ENCODE measurements at places on chromosomes 11 and 22.

- peak; percentile 77 for DNase-seq
Measured at GRCh38 chr11:62611705-62612365, 740 bp downstream of the EML3 start.

DNA sequence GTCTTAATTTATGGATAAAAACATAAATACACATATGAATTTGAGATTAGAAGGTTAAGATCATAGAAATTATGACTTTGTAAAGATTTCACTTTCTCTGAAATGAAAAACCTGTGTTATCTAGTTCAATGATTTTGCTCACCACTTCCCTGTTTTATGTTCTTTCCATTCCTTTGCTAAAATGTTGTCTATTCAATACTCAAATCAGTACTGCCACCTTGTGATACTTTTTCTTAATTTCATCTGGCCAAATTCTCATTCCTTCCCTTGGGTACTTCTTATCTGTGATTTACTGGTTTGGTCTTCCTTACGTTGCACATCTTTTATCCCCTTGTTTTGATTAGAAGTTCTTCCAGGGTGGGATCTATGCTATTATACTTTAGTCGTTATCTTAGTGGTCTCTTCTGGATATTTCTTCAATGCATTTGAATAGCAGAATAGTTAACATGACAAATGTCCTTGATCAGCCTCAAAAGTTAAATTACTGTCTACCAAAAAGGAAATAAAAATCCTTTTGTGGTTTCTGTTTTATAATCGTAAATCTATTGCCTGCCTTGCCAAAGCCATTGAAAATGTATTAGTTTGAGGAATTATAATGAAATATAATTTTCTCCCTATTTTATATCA is 197.0 kb downstream of the PGR start:
- DNase-seq: peak; percentile 56

DNA sequence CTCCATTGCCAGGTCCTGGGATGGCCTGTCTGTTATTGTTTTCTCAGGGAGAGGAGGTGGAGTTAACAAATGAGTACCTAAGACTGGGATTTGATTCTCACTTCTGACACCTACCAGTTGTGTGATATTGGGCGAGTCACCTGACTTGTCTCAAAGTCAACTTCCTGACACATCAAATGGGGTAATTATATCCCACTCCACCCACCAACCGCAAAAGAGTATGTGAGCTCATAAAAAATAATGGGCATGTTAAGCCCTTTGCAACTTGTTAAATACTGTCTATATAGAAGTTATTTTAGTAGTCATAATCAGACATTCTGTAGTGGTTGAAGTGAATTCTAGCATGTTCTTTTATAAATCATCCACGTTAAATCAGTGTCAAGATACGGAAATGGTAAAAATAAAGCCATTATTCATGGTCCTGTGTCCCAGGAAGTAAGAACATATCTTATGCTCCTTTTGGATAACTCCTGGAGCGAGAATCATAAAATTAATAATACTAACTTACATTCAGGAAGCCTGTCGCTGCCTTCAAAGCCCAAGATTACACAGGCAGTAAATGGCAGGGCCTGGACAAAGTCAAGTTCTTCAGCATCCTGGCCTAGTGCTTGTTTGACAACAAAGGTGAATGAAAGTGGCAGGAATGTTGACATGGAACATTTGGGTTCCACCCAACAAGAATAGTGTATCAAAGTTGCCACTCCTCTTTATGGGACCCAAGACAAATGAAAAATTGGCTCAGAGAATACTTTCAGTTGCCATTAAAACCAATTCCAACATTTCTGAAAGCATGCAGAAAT is 54.3 kb downstream of the SYTL2 start:
- no peak for DNase-seq

GRCh38 chr22:49112661-49113626 is 714.7 kb downstream of the BRD1 start:
- DNase-seq: no peak

GRCh38 chr22:45212992-45213751 is 27.5 kb downstream of the KIAA0930 start:
- DNase-seq: peak; percentile 66

DNA sequence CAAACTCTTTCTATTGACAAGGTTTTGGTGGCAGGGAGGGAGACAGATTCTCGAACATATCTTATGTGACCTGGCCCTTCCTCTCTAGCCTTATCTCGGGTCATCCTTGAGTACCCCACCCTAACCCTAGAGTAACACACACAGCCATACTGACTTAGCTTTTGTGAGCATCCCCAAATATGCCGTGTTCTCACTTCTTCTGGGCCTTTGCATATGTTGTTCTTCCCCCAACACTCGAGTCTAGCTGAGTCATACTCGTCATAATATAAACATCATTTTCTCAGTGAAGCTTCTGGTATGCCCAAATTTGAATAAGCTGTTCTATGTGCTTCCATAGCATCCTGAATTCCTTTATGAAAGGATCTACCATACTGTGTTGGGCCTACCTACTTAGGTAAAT is 8.0 kb downstream of the TTC17 start:
- DNase-seq: peak; percentile 69

GRCh38 chr11:16155448-16155847 is 200.9 kb downstream of the SOX6 start:
- no peak for DNase-seq

GRCh38 chr11:66881927-66882452 is 25.1 kb downstream of the LRFN4 start:
- no peak for DNase-seq

- DNase-seq: no peak
Measured at GRCh38 chr11:112412383-112412782, 151.7 kb upstream of the PLET1 start.

- DNase-seq: no peak
Measured at GRCh38 chr11:94838027-94838731, 70.0 kb downstream of the AMOTL1 start.

GRCh38 chr11:57974848-57975601 is 48.7 kb upstream of the OR9Q1 start:
- DNase-seq: no peak

DNA sequence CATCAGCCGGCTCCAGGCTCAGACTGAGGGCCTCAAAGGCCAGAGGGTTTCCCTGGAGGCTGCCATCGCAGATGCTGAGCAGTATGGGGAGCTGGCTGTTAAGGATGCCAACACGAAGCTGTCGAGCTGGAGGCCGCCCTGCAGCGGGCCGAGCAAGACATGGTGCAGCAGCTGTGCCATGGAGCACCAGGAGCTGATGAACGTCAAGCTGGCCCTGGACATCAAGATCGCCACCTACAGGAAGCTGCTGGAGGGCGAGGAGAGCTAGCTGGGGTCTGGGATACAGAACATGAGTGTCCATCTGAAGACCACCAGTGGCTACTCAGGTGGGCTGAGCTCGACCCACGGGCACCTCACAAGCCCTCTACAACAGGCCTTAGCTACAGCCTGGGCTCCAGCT is 4.0 kb upstream of the SCUBE2 start:
- DNase-seq: no peak

- peak; percentile 51 for DNase-seq
Measured at GRCh38 chr22:43889860-43890253, 2.0 kb downstream of the PNPLA5 start.

- DNase-seq: no peak
Measured at GRCh38 chr11:115269191-115269950, 234.8 kb downstream of the CADM1 start.

DNA sequence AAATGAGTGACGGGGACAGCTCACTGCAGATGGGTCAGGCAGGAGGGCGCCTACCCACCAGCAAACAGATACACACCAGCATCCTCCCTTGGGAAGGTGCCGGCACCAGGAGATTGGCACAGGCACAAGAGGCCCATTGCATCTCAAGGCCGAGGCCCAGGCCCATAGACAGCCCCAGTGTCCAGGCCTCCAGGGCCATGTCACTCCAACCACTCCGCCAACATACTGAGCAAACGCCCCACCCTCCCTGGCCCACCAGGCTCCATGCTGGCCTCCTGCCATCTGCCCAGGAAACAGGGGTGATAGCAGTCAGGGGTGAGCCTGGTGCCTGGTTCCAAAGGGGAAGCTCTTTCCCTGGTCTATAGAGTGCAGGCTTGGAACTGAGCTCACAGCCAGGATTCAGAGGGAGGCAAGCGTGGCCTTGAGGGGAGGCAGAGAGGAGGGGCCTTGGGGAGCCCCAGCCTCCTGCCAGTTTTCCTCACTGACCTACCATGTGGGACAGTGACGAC is 34.7 kb downstream of the PISD start:
- no peak for DNase-seq
